Activated CD8-positive, alpha-beta memory T cell treated with anti-CD3 and anti-CD28 coated beads for 1 hour (primary cell): ENCODE measurements at places on chromosomes 1 and 21.
A peak's percentile ranks its signal among the peaks of the same experiment; 100 is the strongest.

- no peak for DNase-seq
Measured at GRCh38 chr1:192907545-192908243, 98.9 kb downstream of the RGS2 start.

- DNase-seq, result peak; percentile 25
Measured at GRCh38 chr1:151311589-151312331, 15.5 kb downstream of the PI4KB start.

DNA sequence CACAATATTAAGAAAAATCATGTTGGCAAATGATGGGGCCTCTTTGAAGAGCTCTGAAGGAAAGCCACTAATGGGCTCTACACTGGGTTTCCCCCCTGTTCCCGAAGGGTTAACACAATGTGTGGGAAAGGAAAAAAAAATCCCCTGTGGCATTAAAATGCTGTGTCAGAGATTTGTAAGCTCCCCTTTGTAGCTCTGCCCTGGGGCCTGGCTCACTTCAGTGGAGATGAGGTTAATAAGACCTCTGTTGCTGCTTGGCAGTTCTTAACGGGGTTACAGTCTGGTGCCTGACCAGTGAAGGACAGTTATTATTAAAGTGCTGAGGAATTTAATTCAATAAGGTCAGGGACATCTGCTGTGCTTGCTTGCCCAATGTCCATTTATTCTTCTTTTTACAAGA, 129.7 kb upstream of the UBE2U start:
- no peak for DNase-seq

DNA sequence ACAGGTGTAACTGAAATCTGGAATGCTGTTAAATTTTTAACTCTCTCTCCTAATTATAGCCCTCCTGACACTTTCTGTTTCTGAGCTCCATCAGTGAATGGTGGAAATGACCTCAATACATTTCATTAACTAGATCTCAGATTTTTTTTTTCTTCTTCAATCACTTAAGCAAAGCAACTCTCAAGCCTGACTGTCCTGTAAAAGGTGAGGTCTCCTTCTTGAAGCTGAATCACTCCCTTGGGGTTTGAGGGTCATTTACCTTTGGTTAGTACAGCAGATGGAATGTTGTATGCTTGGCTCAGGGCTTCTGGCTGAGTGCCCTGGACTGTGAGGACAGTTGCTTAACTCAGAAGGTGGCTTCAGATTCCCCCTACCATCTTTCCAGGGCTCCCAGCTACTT, 518.7 kb downstream of the PTPRC start:
- DNase-seq, result no peak

DNA sequence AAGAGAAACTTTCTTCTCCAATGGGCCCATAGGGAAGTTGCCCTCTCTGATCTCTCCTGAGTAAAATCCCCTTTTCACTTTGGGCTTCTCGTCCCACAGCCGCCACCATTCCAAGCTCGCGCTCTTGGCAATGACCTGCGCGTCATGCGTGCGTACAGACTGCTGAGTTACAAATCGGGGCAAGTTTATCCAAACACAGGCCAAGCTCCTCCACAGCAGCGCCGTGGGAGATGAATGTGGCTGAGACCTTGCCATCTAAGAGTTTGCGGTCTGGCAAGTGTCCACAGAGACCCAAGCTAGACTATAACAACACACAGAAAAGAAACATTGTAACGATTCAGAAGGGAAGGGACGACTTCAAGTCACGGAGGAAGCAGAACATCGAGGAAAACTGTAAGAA, 116.3 kb upstream of the SOD1 start:
- no peak for DNase-seq

GRCh38 chr1:203508463-203509073, 14.6 kb downstream of the OPTC start:
- no peak for DNase-seq

- no peak for DNase-seq
Measured at GRCh38 chr1:230215529-230215928, 148.5 kb downstream of the GALNT2 start.

- no peak for DNase-seq
Measured at GRCh38 chr1:116854403-116854690, 55.4 kb upstream of the PTGFRN start.

DNA sequence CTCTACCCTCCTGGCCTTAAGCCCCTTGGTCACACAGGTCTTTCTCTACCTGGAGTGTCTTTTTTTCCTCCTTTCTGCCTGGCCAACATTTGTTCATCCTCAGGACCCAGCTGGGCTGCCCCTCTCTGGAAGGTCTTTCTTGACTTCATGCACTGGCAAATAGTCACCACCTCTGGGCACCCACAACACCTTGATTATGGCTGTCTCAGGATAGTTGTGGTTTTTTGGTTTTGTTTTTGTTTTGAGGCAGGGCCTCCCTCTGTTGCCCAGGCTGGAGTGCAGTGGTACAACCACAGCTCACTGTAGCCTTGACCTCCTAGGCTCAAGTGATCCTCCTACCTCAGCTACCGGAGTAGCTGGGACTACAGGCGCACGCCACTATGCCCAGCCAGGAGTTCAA, 10.8 kb downstream of the RPS6KA1 start:
- no peak for DNase-seq

- no peak for DNase-seq
Measured at GRCh38 chr1:205961405-205961804, 18.1 kb upstream of the SLC26A9 start.

GRCh38 chr1:91781901-91782622, 103.9 kb downstream of the TGFBR3 start:
- no peak for DNase-seq

DNA sequence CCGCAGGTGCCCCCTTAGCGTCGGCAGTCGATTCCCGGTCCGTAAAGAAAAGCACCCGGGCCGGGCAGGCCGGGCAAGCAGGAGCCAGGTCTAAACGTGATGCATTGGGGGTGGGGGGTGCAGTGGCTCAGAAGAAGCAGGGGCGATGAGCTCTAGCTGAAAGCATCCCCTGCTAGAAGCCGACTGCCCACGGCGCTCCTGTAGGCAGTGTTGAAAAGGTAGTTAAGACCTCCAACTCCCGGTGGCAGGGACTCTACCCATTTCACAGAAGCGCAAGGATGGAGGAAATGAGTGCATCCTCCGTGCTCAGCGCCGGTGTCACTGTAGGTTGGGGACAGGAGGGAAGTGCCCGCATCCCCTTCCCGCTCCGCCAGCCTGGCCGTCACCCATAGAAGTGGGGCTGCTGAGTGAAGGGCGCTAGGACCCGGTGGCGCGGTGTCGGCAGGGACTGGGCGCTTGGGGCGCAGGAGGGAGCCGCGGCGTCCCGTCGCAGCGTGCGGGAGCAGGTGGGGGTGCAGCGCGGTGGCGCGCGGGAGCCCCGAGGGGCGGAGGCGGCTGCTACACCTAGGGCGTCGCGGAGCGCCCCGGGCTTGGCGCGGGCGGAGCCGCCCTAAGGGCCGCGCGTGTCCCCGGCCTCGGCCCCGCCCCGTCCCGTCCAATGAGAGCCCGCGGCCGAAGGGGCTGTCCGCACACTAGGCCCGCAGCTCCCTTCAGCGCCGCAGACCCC, at the start of gene WNT2B:
Gene WNT2B (plus strand): TSS at position 688 of the 727 bp plus-strand sequence. CDS start 298 bp downstream, outside the sequence.
- peak; percentile 26 for DNase-seq

DNA sequence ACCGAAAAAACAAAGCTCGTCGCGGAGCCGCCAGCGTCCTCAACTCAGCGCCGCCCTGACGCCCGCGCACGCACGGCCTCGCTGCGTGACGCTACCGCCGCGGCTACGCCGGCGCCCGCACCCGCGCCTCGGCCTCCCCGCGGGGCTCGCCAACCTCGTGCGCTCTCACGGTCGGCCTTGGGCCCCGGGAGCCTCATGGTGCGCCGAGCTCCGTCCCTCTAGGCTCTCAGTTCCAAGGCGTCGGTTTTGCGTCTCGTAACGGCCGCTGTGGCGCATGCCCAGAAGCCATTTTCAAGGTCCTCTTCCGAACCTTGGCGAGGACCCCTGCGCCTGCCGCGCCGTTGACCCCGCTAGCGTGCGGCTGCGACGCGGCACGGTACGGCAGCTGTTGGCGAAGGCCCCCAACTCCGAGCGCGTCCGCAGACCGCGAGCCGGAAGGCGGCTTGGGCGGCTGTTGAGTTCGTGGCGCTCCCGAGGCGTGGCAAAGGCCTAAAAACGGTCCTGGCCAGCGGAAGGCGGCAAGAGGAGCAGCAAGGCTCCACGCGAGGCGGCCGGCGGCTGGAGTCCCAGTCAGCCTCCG, at the start of gene HENMT1:
Gene HENMT1 (minus strand): TSS at position 64 of the 580 bp plus-strand sequence. CDS start 1,209 bp downstream, outside the sequence.
- DNase-seq, result peak; percentile 55

DNA sequence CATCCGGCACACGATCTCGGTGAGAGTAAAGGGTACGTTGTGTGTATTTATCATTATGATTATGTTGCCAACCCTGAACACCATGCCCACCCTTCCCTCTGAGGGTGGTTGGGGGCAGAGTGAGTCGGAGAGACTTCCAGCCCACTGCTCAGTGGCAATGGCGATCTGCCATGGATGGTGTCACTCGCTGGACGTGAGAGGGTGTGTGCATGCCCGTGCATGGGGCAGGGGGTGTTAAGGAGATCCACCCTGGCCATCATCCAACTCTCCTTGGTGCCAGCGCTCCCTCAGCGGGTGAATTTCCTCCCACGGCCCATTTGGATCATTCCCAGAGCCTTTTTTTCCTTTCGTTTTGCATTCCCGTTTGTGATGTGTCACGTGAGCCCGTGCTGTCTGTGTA, 74.1 kb upstream of the CNTN2 start:
- no peak for DNase-seq

GRCh38 chr1:103194060-103194459, 85.7 kb upstream of the COL11A1 start:
- no peak for DNase-seq

DNA sequence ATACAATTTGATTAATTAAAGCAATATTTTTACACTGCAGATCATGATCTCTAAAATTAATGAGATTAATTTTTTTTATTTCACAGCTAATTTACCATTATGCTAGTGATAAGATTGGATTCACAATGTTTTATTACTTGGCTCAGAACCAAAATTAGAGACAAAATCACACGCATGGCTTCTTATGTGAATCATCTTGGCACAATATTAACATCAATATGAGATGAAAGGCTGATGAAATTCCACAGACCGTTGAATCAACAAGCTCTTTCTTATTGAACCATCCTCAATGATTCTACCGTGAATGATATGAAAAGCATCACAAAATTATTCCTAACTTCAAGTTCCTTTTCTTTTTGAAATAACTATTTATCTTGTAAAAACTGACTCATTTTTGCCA, 544.9 kb downstream of the KCNT2 start:
- no peak for DNase-seq

DNA sequence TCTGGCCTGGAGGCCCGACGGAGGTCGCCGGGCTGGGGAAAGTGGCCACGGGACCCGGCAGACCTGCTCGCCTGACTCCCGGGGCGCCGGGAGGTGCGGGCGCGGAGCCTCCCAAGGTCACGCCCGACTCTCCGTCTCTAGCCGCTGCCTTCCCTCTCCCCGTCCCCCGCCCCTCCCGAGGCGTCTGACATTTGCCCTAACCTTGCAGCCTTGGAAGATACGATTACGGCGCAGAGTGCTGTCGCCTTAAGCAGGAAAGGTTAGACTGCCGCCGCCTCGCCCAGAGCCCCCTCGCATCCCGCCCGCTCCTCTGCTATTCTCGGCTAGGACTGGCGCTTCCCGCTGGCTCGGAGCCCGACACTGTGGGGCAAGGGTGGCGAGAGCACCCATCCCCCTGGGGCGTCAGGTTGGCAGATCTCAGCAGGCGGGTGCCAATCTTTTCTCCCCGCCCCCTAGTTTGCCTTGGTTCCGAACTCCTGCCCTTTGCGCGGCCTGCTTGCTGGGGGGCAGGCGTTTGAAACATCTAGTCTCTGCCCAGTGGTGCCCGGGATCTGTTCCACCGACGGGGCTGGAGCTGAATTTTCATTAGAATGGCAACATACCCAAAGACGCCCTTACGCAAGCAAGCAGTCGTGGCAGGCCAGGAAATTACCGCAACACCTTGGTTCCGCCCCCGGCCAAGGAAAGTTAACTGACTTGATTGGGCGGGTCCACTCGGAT, 835 bp downstream of the PGM1 start:
- peak; percentile 33 for DNase-seq

- no peak for DNase-seq
Measured at GRCh38 chr1:74641876-74642275, 31.7 kb downstream of the ERICH3 start.

GRCh38 chr1:52636721-52637695, 4.0 kb downstream of the SHISAL2A start:
- DNase-seq, result peak; percentile 47

GRCh38 chr1:232011961-232012360, 385.4 kb downstream of the DISC1 start:
- no peak for DNase-seq

DNA sequence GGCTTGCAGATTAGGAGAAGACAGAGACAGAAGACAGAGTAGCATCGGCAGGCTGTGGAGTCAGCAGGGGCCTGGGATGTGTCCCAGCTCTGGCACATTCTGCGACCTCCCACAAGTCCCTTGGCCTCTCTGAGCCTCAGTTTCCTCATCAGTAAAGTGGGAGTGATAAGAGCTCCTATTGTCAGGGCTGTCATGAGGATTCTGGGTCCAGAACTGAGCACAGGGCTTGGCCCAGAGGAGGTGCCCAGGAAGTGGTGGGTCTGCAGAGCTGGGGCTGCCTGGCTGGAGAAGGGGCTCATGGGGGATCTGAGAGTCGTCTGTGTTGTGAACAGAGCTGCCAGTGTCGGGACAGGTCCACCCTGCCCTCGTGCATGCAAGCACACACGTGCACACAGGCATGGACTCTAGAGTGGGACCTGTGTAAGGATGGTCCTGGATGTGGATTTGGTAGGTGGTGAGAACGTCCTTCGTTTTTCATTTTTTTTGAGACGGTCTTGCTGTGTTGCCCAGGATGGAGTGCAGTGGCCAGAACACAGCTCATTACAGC, 262.9 kb downstream of the PTPRU start:
- no peak for DNase-seq

- no peak for DNase-seq
Measured at GRCh38 chr1:231201979-231202633, 38.9 kb upstream of the GNPAT start.

- no peak for DNase-seq
Measured at GRCh38 chr1:111647736-111648135, 28.1 kb downstream of the RAP1A start.

- DNase-seq, result no peak
Measured at GRCh38 chr1:223144914-223145313, 1.9 kb upstream of the TLR5 start.

- no peak for DNase-seq
Measured at GRCh38 chr1:63557365-63557987, 34.2 kb downstream of the EFCAB7 start.

- DNase-seq, result no peak
Measured at GRCh38 chr1:186858923-186859322, 30.2 kb downstream of the PLA2G4A start.

GRCh38 chr1:15347182-15347581, 62.5 kb upstream of the EFHD2 start:
- DNase-seq, result no peak

- no peak for DNase-seq
Measured at GRCh38 chr1:163170975-163171676, 31.6 kb downstream of the RGS5 start.

GRCh38 chr1:19811206-19811851, 3.8 kb downstream of the RNF186 start:
- DNase-seq, result no peak

DNA sequence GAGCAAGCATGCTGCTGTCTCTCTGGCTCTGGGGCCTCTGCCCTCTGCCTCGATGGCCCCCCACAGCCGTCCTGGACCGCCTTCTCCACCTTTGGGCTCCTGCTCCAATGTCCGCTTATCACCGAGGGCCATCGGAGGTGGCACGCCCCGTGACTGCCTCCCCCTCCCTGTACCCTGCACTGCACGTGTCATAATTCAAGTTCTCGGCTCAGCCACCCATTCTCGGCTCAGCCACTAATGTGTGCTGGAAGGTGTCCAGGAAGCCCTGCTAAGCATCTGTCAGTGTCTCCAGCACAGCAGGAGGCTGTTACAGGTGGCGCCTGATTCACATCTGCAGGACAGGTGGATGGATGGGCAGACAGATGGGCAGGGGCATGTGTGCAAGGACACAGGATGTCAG, 45.5 kb downstream of the TP73 start:
- no peak for DNase-seq
